ENCODE measurements at places on chromosomes 7 and 10.

DNA sequence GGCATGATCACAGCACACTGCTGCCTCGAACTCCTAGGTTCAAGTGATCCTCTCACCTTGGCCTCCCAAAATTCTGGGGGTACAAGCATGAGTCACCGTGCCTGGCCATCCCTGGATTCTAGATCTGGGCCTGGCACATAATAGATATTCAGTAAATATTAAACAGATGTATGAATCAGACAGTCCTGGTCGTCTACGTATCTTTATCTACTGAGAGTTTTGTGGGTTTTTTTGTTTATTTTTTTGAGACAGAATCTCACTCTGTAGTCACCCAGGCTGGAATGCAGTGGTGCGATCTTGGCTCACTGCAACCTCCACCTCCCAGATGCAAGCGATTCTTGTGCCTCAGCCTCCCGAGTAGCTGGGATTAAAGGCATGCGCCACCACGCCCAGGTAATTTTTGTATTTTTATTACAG, 24.3 kb upstream of the ITGB1 start:
- no peak for DNase-seq

- no peak for DNase-seq
Observed at GRCh38 chr7:112866424-112866823, 76.2 kb upstream of the TMEM168 start.

DNA sequence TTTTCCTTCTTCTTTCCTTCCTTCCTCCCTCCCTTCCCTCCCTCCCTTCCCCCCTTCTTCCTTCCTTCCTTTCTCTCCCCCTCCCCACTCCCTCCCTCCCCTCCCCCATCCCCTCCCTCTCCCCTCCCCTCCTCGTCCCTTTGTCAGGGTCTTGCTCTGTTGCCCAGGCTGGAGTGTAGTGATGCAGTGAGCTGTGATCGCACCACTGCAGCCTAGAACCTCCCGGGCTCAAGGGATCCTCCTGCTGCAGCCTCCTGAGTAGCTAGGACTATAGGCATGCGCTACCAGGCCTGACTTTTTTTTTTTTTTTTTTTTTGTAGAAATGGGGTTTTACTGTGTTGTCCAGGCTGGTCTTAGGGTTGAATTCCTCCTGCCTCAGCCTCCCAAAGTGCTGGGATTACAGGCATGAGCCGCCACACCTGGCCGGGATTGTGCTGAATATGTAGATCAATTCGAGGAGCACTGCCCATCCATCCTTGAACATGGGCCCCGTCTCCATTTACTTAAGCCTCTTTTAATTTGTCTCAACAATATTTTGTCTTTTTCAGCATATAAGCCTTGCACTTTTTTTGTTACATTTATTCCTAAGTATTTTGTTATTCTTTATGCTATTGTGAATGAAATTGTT, 23.4 kb downstream of the GRIFIN start:
- DNase-seq = no peak

GRCh38 chr7:149793261-149793660, 19.9 kb upstream of the ZNF467 start:
- no peak for DNase-seq

- DNase-seq = no peak
Observed at GRCh38 chr7:151135525-151135845, 32.0 kb downstream of the GBX1 start.

Data from liver (tissue), 10 donors.